Upper lobe of left lung (tissue), 6 donors: ENCODE measurements at places on chromosomes 7 and 10. TPM values are rescaled to one million over a fixed set of nuclear protein-coding genes. Genes with fewer than 3 reads are reported as not detected.

DNA sequence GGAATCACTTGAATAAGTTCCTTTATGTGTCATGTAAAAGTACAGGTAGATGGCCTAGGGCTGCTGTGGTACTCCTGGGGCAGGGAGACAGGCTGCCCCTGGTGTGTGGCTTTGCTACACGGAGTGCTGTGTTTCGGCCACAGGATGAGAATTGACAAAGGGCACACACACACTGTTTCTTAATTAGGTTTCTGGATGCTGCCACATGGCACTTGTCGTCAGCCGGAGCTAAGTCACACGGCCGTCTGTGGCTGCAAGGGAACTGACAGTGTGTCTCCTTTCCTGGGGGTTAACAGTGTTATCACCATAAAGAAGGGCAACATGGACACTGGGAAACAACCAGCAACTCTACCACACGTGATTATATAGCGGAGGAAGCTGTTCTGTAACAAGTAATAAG is 55.7 kb upstream of the CREB5 start:
- H3K4me3 ChIP-seq, result no peak overlapping the region
- H3K36me3 ChIP-seq, result no peaks in the 10 kb centered on the region
- no peaks in the 10 kb centered on the region for H3K4me1 ChIP-seq
- H3K27me3 ChIP-seq, result no peaks in the 10 kb centered on the region

- no peaks in the 10 kb centered on the region for H3K27me3 ChIP-seq
- peak overlapping the region; percentile 98 for H3K27ac ChIP-seq
- peak overlapping the region; percentile 13 for H3K4me3 ChIP-seq
- H3K36me3 ChIP-seq, result no peaks in the 10 kb centered on the region
- no peak for DNase-seq
- peaks cover 34% of the 10 kb centered on the region for H3K4me1 ChIP-seq
Measured at GRCh38 chr7:91267171-91267955, 3.1 kb downstream of the FZD1 start.

GRCh38 chr10:4279655-4280054 is 494.6 kb upstream of the KLF6 start:
- H3K4me1 ChIP-seq, result peaks cover 12% of the 10 kb centered on the region
- DNase-seq, result no peak
- H3K27me3 ChIP-seq, result no peaks in the 10 kb centered on the region
- peak overlapping the region; percentile 76 for H3K27ac ChIP-seq
- no peaks in the 10 kb centered on the region for H3K36me3 ChIP-seq

DNA sequence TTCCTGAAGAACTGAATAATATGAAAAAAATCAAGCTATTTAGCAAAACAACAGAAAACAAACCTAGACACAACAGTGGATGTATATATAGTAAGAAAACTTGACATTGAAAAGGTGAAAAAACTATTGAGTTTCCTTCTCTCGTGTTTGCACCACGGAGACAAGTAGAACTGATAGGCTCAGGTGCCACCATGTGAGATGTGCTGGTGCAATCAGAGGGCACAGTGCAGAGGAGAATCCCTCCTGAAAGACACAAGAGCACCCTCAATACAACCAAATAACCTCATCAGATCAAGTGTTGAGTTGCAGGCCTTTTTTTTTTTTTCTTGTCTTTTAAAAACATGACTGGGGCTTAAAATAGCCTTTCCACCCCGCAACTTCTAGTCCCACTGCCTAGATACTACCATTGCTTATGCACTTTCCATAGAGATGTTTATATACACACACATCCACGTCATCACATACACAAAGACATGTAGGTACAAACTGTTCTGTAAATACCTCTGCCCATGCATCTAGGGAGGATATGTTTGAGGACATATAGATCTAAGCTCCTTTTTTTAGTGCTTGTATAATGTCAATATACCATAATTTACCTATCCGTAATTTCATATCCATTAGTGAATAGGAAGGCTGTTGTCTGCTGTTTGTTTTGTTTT is 54.1 kb downstream of the UBE2H start:
- no peak overlapping the region for H3K27ac ChIP-seq
- peaks cover 4% of the 10 kb centered on the region for H3K4me1 ChIP-seq
- no peak overlapping the region for H3K4me3 ChIP-seq
- H3K36me3 ChIP-seq, result no peaks in the 10 kb centered on the region

DNA sequence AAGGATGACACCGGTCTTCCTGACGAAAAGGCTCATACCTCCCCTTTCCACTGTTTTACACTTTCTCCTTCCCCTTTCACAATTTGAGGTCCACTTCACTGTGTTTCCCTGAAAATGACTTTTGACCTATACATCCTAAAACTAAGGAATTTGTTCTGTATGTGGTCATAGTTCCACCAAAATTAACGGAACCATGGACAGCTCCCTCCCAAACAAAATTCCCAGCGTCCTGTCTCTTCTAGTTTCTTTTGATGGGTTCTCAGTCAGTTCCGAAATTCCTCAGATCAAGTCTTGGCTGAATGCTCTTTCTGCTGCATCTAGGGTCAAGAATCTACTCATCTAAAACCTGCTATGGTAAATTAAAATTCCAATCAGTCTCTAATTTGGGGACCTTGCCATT is 1191.9 kb downstream of the CNTNAP2 start:
- no peaks in the 10 kb centered on the region for H3K27me3 ChIP-seq
- H3K4me3 ChIP-seq, result no peak overlapping the region
- H3K27ac ChIP-seq, result no peak overlapping the region

Gene NEUROD6
- total RNA-seq, result not detected

DNA sequence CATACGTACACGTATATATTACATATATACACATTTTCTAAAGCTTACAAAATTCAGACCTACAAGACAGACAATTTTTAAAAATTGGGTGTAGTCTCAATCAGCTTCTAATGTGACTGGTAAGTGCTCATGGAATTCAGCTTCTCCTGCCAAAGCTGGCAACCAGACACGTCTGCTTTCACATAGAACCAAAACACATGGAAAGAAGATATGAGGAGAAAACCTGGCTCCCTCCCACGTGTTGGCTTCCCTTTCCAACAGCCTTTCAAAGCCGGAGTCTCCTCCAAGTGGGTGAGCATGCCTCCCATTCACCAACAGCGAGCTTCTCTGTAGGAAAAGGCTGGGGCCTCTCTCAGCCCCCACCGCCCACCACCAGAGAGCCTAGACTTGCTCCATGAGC is 33.4 kb downstream of the CDCA7L start:
- no peaks in the 10 kb centered on the region for H3K4me1 ChIP-seq
- H3K27ac ChIP-seq, result no peak overlapping the region

- H3K27ac ChIP-seq, result no peak overlapping the region
- H3K27me3 ChIP-seq, result peaks cover 2% of the 10 kb centered on the region
- H3K36me3 ChIP-seq, result no peaks in the 10 kb centered on the region
- H3K4me3 ChIP-seq, result no peak overlapping the region
Measured at GRCh38 chr10:21509341-21510240, 15.9 kb downstream of the SKIDA1 start.

Gene GHRHR
- 1.4 TPM for total RNA-seq

Gene PARG
- total RNA-seq, result 35.6 TPM

Gene TMEM120A
- 40.5 TPM for total RNA-seq

Gene ACTL6B
- total RNA-seq, result not detected

- peak overlapping the region; percentile 13 for H3K4me3 ChIP-seq
- DNase-seq, result no peak
- H3K4me1 ChIP-seq, result peaks cover 20% of the 10 kb centered on the region
- no peaks in the 10 kb centered on the region for H3K27me3 ChIP-seq
- no peak overlapping the region for H3K27ac ChIP-seq
Measured at GRCh38 chr10:11527691-11528255, 83.7 kb downstream of the USP6NL start.

DNA sequence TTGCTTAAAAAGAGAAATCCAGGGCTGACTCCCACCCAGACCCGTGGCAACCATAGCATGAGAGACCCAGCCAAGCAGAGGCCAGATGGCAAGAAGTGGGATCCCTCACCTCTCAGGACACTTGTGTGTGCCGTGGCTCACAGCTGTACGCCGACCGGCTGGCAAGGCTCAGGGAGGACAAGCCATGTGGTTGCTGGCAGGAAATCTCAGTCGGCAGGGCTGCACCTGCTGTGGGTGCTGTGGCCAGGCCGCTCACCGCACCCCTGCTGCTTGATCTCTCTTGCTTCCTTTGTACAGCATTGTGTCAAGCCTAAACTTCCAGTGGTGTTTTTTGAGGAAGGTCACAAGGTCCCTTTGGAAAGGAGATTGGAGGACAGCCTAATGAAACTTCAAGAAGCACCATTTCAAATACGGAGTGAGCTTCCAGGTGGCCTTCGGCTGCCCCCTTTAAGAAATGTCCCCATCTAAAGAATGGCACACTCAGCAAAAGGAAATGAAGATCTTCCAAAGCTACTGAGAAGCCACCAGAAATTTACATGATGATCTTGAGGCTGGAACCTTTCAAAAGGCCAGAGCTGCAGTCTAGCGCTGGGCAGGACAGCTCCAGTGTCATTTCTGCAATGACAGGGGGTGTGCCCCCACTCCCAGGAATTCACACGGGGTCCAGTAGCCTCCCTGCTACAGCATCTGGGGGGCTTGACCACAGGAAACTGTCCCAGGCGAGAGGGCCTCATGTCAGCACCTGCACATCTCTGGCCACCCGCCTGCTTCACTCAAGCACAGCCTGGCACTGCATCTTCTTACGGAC is 409.0 kb upstream of the MGMT start:
- no peak overlapping the region for H3K27ac ChIP-seq
- no peak overlapping the region for H3K4me3 ChIP-seq
- no peaks in the 10 kb centered on the region for H3K36me3 ChIP-seq
- no peaks in the 10 kb centered on the region for H3K4me1 ChIP-seq
- peak; percentile 55 for DNase-seq

GRCh38 chr10:81865581-81865980 is 9.4 kb upstream of the NRG3 start:
- DNase-seq, result no peak
- no peak overlapping the region for H3K4me3 ChIP-seq
- H3K27me3 ChIP-seq, result no peaks in the 10 kb centered on the region

DNA sequence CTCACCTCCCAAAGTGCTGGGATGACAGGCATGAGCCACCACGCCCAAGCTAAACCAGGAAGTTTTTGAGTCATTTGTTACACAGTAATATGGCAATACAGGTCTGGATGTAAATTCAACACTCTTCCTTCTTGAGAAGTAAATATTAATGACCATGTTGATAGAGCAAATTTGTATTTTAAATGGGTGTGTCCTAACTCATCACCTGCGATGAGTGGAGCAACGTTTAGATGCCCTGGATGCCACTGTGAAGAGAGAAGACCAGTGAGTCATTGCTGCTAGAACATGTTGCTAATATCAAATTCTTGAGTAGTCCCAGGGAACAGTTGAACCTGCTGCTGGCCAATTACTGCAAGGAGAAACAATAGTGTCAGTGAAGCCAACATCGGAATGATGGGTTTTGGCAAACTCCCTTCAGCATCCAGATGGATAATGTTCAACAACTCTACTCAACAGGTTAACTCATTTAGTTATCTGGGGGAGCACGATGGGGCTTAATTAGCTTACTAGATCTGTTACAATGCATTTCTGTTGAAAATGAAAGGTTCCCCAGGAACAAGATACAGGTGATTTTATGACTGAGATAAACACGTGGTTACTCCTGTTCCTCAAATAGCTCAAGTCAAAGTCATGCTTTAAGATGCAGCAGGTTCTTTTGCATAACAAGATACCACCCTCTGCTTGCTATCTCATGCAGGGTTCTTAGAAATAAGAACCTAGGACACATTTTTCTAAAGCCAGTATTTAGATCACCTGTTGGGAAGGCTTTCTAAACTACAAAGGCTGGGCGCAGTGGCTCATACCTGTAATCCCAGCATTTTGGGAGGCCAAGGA is 146.8 kb downstream of the CALN1 start:
- no peak for DNase-seq
- H3K4me3 ChIP-seq, result no peak overlapping the region
- no peak overlapping the region for H3K27ac ChIP-seq
- no peaks in the 10 kb centered on the region for H3K36me3 ChIP-seq
- no peaks in the 10 kb centered on the region for H3K27me3 ChIP-seq
- no peaks in the 10 kb centered on the region for H3K4me1 ChIP-seq

Gene SPDYE1
- not detected for total RNA-seq

GRCh38 chr7:107946881-107947280 is 55.9 kb downstream of the DLD start:
- no peaks in the 10 kb centered on the region for H3K27me3 ChIP-seq
- H3K4me3 ChIP-seq, result no peak overlapping the region
- H3K4me1 ChIP-seq, result peaks cover 3% of the 10 kb centered on the region
- no peak for DNase-seq
- H3K27ac ChIP-seq, result no peak overlapping the region
- no peaks in the 10 kb centered on the region for H3K36me3 ChIP-seq

DNA sequence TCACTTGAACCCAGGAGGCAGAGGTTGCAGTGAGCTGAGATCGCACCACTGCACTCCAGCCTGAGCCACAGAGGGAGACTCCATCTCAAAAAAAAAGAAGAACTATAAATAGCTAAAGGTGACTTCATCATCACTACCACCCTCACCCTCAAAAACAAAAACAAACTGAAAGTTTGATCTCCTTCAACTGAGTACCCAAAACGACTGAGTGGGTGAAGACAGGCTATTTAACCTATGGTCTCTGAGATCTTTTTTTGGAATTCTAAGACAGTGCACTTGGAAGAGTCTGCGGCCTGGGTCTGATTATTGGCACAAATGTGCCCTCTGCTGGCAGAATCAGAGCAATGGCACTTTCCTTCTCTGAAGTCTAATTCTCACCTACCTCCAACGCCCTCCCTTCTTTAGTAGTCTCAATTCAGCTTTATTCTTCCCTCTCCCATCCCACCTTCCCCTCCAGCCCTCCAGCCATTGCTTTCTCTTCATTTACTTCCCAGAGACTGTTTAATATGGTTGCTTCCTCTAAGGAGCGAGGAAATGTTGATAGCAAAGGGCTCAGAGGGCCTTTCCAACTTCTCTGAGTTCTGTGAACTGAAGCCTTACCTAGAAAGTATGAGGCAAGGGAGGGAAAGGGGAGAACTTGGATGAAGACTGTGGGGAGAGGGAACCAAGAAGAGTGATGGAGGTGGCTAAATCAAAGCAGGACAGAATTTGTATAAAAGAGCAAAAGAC is 2.9 kb upstream of the MYOZ1 start:
- peaks cover 17% of the 10 kb centered on the region for H3K4me1 ChIP-seq
- no peak overlapping the region for H3K4me3 ChIP-seq
- H3K36me3 ChIP-seq, result no peaks in the 10 kb centered on the region
- H3K27ac ChIP-seq, result no peak overlapping the region

- no peak overlapping the region for H3K4me3 ChIP-seq
- no peaks in the 10 kb centered on the region for H3K4me1 ChIP-seq
- no peaks in the 10 kb centered on the region for H3K36me3 ChIP-seq
Measured at GRCh38 chr10:61091531-61091930, 147.5 kb upstream of the RHOBTB1 start.

Gene OGDHL
- not detected for total RNA-seq

- H3K27ac ChIP-seq, result no peak overlapping the region
- H3K36me3 ChIP-seq, result no peaks in the 10 kb centered on the region
- no peaks in the 10 kb centered on the region for H3K27me3 ChIP-seq
- no peak for DNase-seq
Measured at GRCh38 chr10:49734676-49735075, 27.4 kb downstream of the OGDHL start.
